ENCODE measurements at places on chromosomes 5 and 9. TPM values are rescaled to one million over a fixed set of nuclear protein-coding genes. Genes with fewer than 3 reads are reported as not detected.

Gene MEIKIN
- total RNA-seq: not detected

Gene FCHSD1
- total RNA-seq: 7.8 TPM

Gene MRPL41
- 76.9 TPM for total RNA-seq

Gene CDX1
- not detected for total RNA-seq

Gene BARHL1
- total RNA-seq: not detected

Gene SPATA31A3
- not detected for total RNA-seq
